K562 (cell line): ENCODE measurements at places on chromosomes 13 and 19. TPM values are rescaled to one million over a fixed set of nuclear protein-coding genes. Genes with fewer than 3 reads are reported as not detected.

- H3K4me3 ChIP-seq = no peak overlapping the region
- no peaks in the 10 kb centered on the region for H3K36me3 ChIP-seq
- no peaks in the 10 kb centered on the region for H3K4me1 ChIP-seq
- no peaks in the 10 kb centered on the region for H3K27me3 ChIP-seq
- no peak overlapping the region for H3K27ac ChIP-seq
Observed at GRCh38 chr13:101258071-101258470, 158.2 kb downstream of the NALCN start.

DNA sequence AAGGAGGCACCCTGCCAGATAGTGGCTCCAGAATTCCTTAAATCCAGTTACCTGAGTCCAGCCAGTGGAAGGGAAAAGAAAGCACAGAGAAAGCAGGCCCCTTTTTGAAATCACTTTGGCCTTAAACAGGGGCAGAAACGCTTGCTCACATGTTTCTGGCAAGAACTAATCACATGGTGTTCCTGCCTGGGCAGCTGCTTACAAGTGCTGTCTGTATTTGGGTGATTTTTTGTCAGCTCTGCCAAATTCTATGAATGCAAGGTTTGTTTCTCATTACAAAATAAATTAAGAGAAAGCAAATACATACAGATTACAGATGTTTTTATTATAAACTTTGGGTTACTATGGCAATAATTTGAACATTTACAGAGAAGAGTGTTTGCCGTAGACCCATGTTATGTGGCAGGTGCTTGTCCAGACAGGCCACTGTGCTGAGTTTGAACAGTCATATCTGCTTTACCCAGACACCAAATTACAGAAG lies 1237.8 kb downstream of the SLITRK5 start:
- no peaks in the 10 kb centered on the region for H3K27me3 ChIP-seq
- no peaks in the 10 kb centered on the region for H3K36me3 ChIP-seq
- DNase-seq = no peak
- no peak overlapping the region for H3K27ac ChIP-seq

DNA sequence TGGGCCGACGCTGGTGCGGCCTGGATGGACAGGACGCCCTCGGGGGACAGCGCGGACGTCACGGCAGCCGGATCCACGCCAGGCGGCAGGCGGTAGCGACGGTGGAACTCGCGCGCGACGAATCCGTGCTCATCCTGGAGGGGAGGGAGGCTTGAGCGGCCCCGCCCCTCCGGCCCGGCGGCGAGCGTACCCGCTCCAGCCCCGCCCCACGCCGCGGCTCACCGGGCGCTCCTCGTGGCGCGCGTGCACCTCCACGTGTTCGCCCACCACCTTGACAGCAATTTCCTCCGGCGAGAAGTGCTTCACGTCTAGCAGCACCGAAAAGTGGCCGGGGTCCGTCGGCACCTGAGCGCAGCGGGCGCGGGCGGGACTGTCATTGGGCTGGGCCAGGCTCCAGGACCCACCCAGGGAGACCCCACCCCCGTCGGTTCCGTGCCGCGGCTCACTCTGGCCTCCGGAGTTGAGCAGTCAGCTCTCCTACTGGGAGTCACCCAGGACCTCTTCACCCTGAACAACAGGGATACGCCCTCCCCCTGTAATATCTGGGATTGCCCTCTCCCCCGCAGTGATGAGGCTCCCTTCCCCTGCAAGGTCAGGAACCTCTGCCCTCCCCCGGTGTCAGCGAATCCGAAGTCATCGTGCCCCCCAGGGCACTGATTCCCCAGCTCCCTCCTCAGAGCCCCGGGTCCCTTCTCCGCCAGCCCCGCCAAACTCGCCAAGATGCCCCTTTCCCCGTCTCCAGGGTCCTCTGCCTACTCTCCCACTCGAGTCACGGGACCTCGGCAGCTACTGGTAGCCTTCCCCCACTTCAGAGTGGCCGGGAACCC lies 1.1 kb downstream of the HSPB6 start:
- no peaks in the 10 kb centered on the region for H3K27me3 ChIP-seq
- H3K36me3 ChIP-seq = peaks cover 31% of the 10 kb centered on the region; the same call in 2 of the 3 replicates
- no peak overlapping the region for H3K4me3 ChIP-seq
- no peak overlapping the region for H3K27ac ChIP-seq
- peaks cover 41% of the 10 kb centered on the region for H3K4me1 ChIP-seq

GRCh38 chr13:92806215-92806614 lies 420.4 kb upstream of the GPC6 start:
- no peak for DNase-seq
- no peaks in the 10 kb centered on the region for H3K27me3 ChIP-seq
- no peaks in the 10 kb centered on the region for H3K4me1 ChIP-seq
- H3K36me3 ChIP-seq = no peaks in the 10 kb centered on the region
- H3K4me3 ChIP-seq = no peak overlapping the region

GRCh38 chr13:30078059-30078458 lies 227.6 kb upstream of the UBL3 start:
- H3K36me3 ChIP-seq = no peaks in the 10 kb centered on the region
- no peak for DNase-seq
- H3K27me3 ChIP-seq = no peaks in the 10 kb centered on the region; the same call in 2 of the 3 replicates
- H3K4me3 ChIP-seq = no peak overlapping the region
- no peaks in the 10 kb centered on the region for H3K4me1 ChIP-seq
- no peak overlapping the region for H3K27ac ChIP-seq

DNA sequence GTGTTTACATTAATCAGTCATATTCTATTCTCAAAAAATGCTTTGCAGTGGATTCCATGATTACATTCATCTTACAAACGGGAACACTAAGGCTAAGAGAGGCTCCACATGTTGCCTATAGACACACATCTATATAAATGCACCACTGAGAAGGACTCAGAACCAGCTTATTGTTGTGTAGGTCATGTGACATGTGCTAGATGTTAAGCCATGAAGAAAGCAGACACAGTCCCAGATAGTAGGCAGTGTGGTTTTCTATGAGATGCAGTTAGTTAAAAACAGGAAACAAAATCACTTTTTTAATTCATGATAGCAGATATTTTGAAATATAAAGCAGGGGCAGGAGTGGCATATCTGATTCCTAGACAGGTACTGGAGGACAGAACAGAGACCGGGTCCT lies 10.7 kb downstream of the SIGLEC6 start:
- peaks cover 24% of the 10 kb centered on the region for H3K4me1 ChIP-seq
- no peak overlapping the region for H3K4me3 ChIP-seq
- no peak for DNase-seq
- H3K36me3 ChIP-seq = 0 out of 3 replicates have a peak, but pooled peaks cover 2% of the 10 kb centered on the region
- no peaks in the 10 kb centered on the region for H3K27me3 ChIP-seq
- H3K27ac ChIP-seq = no peak overlapping the region

- no peaks in the 10 kb centered on the region for H3K36me3 ChIP-seq
- no peaks in the 10 kb centered on the region for H3K27me3 ChIP-seq
- no peak overlapping the region for H3K4me3 ChIP-seq
- H3K4me1 ChIP-seq = no peaks in the 10 kb centered on the region
Observed at GRCh38 chr13:109345433-109345941, 440.9 kb downstream of the IRS2 start.

DNA sequence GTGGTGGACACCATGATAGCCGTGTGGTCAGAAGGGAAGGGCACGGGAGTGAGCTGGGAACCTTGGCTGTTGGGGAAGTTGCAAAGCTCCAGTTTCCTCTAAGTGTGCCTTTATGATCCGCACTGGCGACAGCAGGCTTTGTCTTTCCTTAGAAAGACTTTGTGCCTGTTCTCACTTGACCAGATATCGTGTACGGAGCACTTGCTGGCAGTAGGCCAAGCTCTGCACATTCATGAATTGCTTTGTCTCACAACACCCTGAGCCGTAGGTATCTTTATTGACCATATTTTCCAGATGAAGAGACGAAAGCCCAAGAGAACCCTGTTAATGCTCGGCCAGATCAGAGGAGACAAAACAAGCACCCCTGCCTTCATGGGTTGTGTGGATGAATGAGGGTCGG lies 15.1 kb downstream of the CUL4A start:
- H3K36me3 ChIP-seq = peaks cover 88% of the 10 kb centered on the region
- no peak overlapping the region for H3K4me3 ChIP-seq
- no peak for DNase-seq
- H3K4me1 ChIP-seq = peaks cover 18% of the 10 kb centered on the region
- no peaks in the 10 kb centered on the region for H3K27me3 ChIP-seq

GRCh38 chr19:29893606-29894284 lies 48.3 kb upstream of the URI1 start:
- peaks cover 23% of the 10 kb centered on the region for H3K4me1 ChIP-seq
- no peak overlapping the region for H3K4me3 ChIP-seq
- H3K27me3 ChIP-seq = no peaks in the 10 kb centered on the region
- no peaks in the 10 kb centered on the region for H3K36me3 ChIP-seq
- H3K27ac ChIP-seq = peak overlapping the region; percentile 14; the same call in 1 of the 3 replicates
- DNase-seq = peak; percentile 92

GRCh38 chr19:10380313-10381102 lies at the start of gene TYK2:
Gene TYK2, minus strand, starts transcription at chr19:10380572. Its CDS starts 2,166 bp downstream, at chr19:10378406.
- peak within 1 kb of the TSS; percentile 91 for H3K4me3 ChIP-seq
- peaks cover 17% of the 10 kb centered on the region for H3K36me3 ChIP-seq
- H3K27me3 ChIP-seq = no peaks in the 10 kb centered on the region
- DNase-seq = peak; percentile 100
- peak within 1 kb of the TSS; percentile 96 for H3K27ac ChIP-seq

DNA sequence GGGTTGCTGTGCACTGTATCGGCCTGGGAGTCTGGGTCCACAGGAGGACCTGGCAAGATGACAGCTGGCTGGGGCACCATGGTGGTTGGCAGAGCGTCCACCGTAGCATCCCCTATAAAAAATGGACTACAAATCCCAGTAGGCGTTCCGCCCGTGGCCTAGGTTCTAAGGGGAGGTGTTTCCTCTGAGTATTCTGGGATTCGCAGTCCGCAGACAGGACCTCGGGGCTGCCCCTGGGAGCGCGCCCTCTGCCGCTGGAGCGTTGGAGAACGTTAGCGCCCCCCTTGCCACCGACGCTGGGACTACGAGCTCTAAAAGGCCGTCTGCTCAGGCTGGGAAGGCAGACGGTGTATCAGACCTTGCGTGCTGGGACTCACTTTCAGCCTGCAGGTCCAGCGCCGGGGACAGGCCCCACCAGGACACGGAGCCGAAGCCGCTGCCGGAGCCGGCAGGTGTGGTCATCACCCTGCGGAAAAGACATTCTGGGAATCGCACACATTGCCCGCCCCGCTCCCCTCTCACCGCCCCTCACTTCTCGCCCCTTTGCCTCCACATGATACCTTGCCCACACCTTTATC lies 372 bp downstream of the DNAAF3 start:
- H3K4me1 ChIP-seq = no peaks in the 10 kb centered on the region; the same call in 2 of the 3 replicates
- no peaks in the 10 kb centered on the region for H3K27me3 ChIP-seq
- H3K36me3 ChIP-seq = 0 out of 3 replicates have a peak, but pooled peaks cover 3% of the 10 kb centered on the region
- peak; percentile 75 for DNase-seq

GRCh38 chr13:63636316-63636993 lies 2220.8 kb upstream of the PCDH20 start:
- DNase-seq = no peak
- no peaks in the 10 kb centered on the region for H3K27me3 ChIP-seq

GRCh38 chr13:98364647-98365046 lies 187.6 kb upstream of the RNF113B start:
- no peaks in the 10 kb centered on the region for H3K4me1 ChIP-seq
- H3K27ac ChIP-seq = no peak overlapping the region
- H3K36me3 ChIP-seq = no peaks in the 10 kb centered on the region
- peaks cover 18% of the 10 kb centered on the region for H3K27me3 ChIP-seq
- no peak overlapping the region for H3K4me3 ChIP-seq

- no peaks in the 10 kb centered on the region; the same call in 2 of the 3 replicates for H3K36me3 ChIP-seq
- H3K27me3 ChIP-seq = no peaks in the 10 kb centered on the region
- no peak overlapping the region for H3K27ac ChIP-seq
- DNase-seq = no peak
- H3K4me1 ChIP-seq = peaks cover 5% of the 10 kb centered on the region; the same call in 1 of the 2 replicates
- no peak overlapping the region for H3K4me3 ChIP-seq
Observed at GRCh38 chr13:112756081-112756480, 66.2 kb downstream of the ATP11A start.

DNA sequence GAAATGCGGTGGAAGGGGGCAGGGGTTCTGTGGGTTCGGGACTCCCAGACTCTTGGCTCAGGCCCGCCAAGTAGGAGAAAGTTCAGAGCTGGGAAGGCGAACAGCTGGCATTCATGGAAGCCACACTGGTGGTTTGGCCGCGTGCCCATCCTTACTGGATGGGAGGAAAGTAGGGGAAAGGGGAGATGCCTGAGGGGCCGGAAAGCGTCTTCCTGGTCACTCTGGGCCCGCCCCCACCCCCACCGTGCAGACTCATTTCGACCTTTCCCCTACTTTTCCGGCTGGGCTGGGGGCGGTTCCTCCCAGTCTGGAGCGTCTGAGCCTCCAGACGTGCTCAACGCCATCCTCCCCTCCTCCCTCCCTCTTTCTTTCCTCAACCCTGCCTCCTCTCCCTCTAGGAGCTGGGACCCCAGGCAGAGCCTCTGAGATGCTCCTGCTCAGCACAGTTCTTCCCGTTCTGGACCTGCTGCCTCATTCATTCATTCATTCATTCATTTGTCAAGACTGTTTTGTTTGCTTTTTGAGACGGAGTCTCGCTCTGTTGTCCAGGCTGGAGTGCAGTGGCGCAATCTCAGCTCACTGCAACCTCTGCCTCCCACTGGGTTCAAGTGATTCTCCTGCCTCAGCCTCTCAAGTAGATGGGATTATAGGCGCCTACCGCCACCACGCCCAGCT lies 3.5 kb downstream of the ANGPTL4 start:
- H3K36me3 ChIP-seq = no peaks in the 10 kb centered on the region
- DNase-seq = peak; percentile 57
- H3K4me3 ChIP-seq = no peak overlapping the region
- H3K27ac ChIP-seq = no peak overlapping the region

GRCh38 chr13:99495466-99496183 lies 5.6 kb upstream of the TM9SF2 start:
- H3K4me1 ChIP-seq = peaks cover 11% of the 10 kb centered on the region; the same call in 1 of the 2 replicates
- H3K27ac ChIP-seq = peak overlapping the region; percentile 54; the same call in 1 of the 3 replicates
- no peak for DNase-seq
- H3K36me3 ChIP-seq = no peaks in the 10 kb centered on the region
- H3K4me3 ChIP-seq = peak overlapping the region; percentile 26

DNA sequence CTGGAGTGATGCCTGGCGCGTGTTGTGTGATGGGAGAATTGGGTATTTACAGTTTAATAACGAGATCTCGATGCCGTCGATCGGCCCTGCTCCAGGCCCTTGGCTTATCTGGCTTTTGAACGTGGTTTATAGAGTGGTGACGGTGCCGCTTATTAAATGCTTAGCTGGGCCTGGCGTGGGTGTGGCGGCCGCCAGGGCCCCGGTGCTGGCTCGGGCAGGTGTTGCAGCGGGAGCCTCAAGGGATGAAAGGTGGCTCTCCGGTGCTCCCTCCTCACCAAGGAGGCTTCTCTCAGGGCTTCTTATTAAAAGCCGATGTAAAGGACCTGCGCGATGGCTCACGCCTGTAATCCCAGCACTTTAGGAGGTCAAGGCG lies 173.8 kb downstream of the KDM4B start:
- no peak overlapping the region for H3K4me3 ChIP-seq
- peaks cover 29% of the 10 kb centered on the region; the same call in 2 of the 3 replicates for H3K36me3 ChIP-seq
- H3K4me1 ChIP-seq = no peaks in the 10 kb centered on the region; the same call in 2 of the 3 replicates
- H3K27me3 ChIP-seq = no peaks in the 10 kb centered on the region
- no peak overlapping the region for H3K27ac ChIP-seq

CHST8 gene
- total RNA-seq = 0.11 TPM in 1 of 2 replicates, not detected in the other

ANKRD27 gene
- total RNA-seq = 71.3 and 74.0 TPM in 2 replicates

KLC3 gene
- 0.56 and 0.71 TPM in 2 replicates for total RNA-seq

FGF22 gene
- total RNA-seq = 0.58 and 0.86 TPM in 2 replicates
